ENCODE measurements at places on chromosomes 5 and 9.

GRCh38 chr5:8561854-8562253 lies 692.9 kb downstream of the MTRR start:
- no peaks in the 10 kb centered on the region for H3K36me3 ChIP-seq
- no peaks in the 10 kb centered on the region for H3K27me3 ChIP-seq
- H3K27ac ChIP-seq: no peak overlapping the region
- no peak overlapping the region for H3K4me3 ChIP-seq
- no peaks in the 10 kb centered on the region for H3K4me1 ChIP-seq

GRCh38 chr9:86034863-86035734 lies 64.3 kb downstream of the GOLM1 start:
- no peaks in the 10 kb centered on the region for H3K4me1 ChIP-seq
- H3K27ac ChIP-seq: no peak overlapping the region
- no peak overlapping the region for H3K4me3 ChIP-seq
- peak; percentile 71 for DNase-seq

- no peaks in the 10 kb centered on the region for H3K36me3 ChIP-seq
- no peak overlapping the region for H3K4me3 ChIP-seq
- no peaks in the 10 kb centered on the region for H3K4me1 ChIP-seq
- DNase-seq: no peak
- no peaks in the 10 kb centered on the region for H3K27me3 ChIP-seq
These were observed 36.0 kb upstream of the GOLPH3 start for GRCh38 chr5:32210151-32210550.

DNA sequence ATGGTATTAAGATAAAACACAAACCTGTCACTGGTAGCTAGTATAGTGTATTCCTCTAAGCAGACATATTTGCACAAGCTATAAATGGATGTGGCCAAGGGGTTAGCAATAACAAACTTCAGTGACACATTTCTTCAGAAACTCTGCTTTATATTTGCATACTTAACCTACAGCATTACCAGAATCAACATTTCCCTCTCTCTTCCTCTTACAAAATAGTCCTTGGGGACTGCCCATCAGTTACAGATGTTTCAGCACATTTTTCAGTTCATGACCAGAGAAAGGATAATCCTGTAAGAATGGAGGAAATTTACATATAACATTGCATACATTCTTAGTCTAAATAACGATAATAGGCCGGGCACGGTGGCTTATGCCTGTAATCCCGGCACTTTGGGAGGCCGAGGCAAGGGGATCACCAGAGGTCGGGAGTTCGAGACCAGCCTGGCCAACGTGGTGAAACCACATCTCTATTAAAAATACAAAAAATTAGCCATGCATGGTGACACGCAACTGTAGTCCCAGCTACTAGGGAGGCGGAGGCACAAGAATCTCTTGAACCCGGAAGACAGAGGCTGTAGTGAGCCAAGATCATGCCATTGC lies 25.3 kb upstream of the SLC1A1 start:
- DNase-seq: peak; percentile 73
- peaks cover 8% of the 10 kb centered on the region for H3K4me1 ChIP-seq
- H3K27ac ChIP-seq: no peak overlapping the region
- H3K4me3 ChIP-seq: no peak overlapping the region

DNA sequence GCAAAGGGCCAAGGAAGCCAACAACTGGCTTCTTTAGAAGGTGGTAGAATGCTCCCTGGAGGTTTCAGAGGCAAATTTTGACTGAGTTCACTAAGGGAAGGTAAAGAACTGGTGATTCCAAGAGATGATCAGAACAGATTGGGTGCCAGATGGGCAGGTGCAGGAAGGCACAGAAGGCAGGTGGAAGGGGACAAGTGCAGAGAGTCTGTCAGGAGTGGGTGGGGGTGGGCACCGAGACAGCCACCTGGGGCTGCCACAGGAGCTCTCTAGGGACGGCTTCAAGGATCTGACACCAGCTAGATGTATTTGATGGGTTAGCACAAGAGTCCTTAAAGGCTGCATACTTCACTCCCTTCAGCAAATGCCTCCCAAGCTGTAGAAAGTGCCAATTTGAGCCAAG lies 207.3 kb downstream of the PTTG1 start:
- H3K27ac ChIP-seq: no peak overlapping the region
- DNase-seq: no peak
- H3K36me3 ChIP-seq: no peaks in the 10 kb centered on the region
- no peaks in the 10 kb centered on the region for H3K4me1 ChIP-seq

DNA sequence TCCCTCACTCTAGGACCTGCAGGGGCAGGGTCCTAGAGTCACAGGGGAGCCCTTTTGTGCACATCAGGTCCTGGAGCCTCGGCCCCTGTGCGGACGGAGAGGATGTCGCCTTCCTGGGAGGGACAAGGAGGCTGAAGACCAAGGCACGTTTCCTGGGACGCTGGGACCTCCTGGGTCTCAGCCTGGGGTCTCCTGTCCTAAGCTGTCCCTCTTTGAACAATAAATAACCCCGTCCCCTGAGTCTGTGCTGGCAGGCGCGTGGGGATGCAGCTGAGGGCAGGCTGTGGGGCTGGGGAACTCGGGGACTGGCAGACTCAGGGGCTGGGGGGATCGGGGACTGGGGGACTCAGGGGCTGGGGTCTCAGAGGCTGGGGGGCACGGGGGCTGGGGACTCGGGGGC lies 31.1 kb downstream of the PAEP start:
- H3K4me1 ChIP-seq: no peaks in the 10 kb centered on the region
- H3K27me3 ChIP-seq: peaks cover 2% of the 10 kb centered on the region
- H3K4me3 ChIP-seq: no peak overlapping the region
- no peak overlapping the region for H3K27ac ChIP-seq

GRCh38 chr9:137050570-137050969 lies 3.3 kb downstream of the ENTPD2 start:
- H3K27me3 ChIP-seq: peaks cover 11% of the 10 kb centered on the region
- no peak for DNase-seq
- no peak overlapping the region for H3K4me3 ChIP-seq
- H3K36me3 ChIP-seq: no peaks in the 10 kb centered on the region

Measured in A673 (cell line).